Cortex of kidney (tissue), 1 donor: ENCODE measurements at places on chromosomes 12 and 14.

GRCh38 chr12:127480775-127481314, 786.1 kb upstream of the TMEM132C start:
- DNase-seq, result no peak

- DNase-seq, result no peak
Observed at GRCh38 chr12:111443586-111443985, 37.9 kb downstream of the SH2B3 start.

GRCh38 chr14:104345621-104346462, 207.5 kb downstream of the KIF26A start:
- no peak for DNase-seq

DNA sequence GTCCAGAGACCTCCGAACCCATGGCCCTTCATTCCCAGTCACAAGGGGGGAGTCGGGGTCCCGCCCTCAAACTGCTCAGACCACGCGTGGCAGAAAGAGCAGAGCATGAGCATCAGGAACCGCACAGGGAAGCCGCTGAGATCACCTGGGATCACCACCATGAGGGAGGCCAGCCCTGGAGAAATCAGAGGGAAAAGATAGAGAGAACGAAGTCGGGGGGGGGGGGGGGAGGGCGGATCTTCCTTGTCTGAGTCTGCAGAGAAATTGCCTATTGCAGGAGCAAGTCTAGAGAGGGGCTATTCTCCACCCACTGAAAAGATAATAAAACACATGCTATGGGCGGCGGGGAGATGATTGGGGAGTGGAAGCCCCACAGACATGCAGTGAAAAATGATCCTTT, 884 bp upstream of the TMEM132C start:
- no peak for DNase-seq

GRCh38 chr14:64738281-64738804, 34.1 kb downstream of the PLEKHG3 start:
- no peak for DNase-seq

GRCh38 chr12:62291864-62292760, 31.9 kb downstream of the USP15 start:
- no peak for DNase-seq

DNA sequence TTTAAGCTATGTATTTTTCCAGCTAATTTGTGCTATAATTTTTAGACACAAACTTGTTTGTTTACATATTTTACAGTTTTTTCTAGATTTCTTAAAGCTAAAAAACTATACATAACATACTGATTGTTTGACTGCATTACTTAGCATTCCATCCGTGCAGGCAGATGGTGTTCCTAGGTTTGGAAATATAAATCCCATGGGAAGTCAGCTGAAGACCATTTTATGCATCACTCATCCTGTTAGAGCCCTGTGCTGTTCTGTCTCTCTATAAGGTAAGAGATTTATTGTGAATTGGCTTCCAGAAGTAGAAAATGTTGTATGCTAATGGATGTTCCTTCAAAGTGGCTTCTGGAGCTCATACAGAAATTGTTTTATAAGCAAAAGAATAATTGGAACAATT, 31.1 kb downstream of the RMST start:
- DNase-seq, result no peak

DNA sequence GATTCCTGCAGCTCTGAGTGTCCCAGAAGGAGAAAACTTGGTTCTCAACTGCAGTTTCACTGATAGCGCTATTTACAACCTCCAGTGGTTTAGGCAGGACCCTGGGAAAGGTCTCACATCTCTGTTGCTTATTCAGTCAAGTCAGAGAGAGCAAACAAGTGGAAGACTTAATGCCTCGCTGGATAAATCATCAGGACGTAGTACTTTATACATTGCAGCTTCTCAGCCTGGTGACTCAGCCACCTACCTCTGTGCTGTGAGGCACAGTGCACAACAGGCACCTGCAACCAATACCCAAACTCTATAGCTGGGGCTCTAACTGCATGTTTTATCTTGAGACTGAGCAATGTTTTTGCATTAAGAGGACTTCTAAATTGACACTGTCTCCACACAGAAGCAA, 379.2 kb upstream of the OR4E1 start:
- DNase-seq, result no peak

- DNase-seq, result no peak
Observed at GRCh38 chr12:94150240-94151121, 2.1 kb downstream of the PLXNC1 start.

- DNase-seq, result no peak
Observed at GRCh38 chr12:128069359-128069997, 197.5 kb upstream of the TMEM132C start.

DNA sequence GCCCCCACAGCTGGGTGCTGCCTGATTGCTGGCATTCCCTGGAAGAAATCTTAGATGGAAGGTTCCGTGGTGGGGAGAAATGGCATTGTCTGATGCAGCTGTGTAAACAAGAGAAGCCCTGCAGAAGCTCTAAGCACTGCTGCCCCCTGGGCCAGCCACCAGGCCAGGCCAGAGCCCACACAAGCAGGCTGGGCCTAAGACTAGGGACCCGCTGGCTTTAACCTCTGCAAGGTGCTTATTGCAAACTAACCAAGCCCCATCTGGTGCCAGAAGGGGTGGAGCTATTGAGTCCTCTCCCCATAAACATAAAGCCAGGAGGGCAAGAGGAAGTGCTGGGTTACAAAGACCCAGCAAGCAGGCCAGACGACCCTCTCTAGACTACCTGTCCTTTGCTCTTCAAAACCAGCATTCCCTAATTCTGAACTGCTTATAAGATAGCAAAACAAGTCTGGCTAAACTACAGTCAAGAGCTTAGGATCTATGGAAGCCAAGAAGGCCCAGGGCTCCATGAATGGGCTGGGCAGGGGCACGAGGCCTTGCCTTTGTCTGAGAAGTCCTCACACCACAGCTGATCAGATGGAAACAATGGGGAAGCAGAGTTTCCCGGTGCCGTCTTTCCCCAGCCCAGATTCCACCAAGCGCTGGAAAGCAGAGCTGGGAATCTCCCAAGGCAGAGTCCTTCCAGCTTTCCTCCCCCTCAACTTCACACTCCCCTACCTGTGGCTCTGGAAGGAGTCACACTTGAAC, 28.8 kb downstream of the P2RX4 start:
- DNase-seq, result no peak

DNA sequence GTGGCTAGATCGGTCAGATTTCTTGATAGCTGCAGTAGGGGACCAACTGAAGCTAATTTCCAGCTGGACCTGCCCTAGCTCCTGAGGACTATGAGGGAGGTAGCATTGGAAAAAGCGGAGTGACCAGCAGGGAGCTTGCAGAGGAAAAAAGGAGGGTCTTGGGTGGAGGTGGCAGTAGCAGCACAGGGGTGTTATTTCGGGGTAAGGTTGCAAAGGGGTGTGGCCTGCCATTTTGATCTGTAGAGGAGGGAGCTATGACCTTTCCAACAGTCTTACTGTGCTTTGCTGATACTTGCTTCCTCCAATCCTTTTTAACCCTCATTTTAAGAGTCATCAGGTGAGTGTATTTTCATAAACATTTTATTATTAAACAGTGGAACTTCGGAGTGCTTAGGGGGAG, 83.8 kb upstream of the NRXN3 start:
- no peak for DNase-seq

DNA sequence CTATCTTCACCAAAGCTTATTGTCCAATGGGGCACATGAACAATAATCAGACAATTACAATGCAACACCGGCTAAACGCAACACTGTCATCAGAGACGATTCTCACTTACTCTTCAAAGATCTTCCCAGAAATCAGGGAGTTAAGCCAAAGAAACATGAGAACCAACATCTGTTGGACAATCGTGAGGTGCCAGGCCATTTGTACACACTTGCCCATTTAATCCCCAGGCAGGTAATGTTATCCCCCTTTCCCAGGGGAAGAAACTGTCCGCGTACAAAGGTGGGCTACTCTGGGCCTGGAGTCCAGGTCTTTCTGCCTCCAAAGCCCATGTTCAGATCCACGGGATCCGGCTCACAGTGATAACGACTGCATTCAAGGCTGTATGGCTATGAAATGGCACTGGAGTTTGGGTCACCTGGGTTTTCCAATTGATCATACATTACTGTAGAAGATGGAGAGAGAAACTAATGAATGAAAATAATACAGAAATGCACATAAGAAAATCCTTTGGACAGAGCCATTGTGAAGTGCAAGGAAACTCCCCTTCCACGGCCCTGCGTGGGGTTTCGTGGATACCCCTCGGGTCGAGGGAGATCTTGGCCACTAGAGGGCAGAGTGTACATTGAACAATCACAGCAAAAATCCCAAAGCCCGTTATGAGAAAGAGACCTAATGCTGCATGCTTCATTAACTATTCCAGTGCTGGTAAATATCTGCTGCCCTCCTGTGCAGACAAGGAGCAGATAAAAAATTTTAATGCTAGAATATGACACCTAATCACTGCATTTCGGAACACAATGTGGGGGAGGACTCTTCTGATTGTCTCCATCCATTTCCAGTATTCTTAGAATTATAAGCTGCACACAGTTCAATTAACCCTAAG, 111.4 kb downstream of the EGLN3 start:
- DNase-seq, result no peak

DNA sequence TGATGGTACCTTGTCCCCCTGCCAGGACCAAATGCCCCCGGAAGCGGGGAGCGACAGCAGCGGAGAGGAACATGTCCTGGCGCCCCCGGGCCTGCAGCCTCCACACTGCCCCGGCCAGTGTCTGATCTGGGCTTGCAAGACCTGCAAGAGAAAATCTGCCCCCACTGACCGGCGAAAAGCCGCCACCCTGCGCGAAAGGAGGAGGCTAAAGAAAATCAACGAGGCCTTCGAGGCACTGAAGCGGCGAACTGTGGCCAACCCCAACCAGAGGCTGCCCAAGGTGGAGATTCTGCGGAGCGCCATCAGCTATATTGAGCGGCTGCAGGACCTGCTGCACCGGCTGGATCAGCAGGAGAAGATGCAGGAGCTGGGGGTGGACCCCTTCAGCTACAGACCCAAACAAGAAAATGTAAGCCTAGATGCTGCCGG, 410 bp downstream of the MYF6 start:
- no peak for DNase-seq

DNA sequence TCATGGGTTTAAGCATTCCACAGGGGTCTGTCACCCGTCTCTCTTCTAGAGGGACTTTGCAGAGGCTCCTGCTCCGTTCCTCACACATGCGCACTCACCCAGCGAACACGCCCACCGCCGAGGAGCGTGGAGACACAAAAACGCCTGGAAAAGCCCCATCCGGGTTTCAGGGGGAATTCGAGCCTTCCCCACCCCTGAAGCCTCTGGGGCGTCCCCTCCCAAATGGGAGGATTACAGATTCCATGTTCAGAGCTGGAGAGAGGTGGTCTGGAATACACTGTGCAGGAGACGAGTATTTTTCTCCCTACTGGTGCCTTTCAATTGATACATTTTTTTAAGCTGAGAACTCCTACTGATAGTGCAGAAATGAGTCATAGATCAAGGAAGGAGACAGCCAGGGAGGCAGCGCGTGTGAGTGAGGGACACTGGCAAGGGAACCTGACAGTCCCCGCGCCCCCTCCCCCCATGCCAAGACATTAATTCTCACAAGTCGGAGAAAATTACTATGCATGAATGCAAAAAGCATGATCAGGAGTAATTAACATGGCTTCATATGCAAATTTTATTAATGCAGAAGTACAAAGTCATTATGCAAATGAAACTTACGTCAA, 36.9 kb downstream of the BCL11B start:
- no peak for DNase-seq

GRCh38 chr12:6478416-6478815, 7.9 kb upstream of the VAMP1 start:
- no peak for DNase-seq

DNA sequence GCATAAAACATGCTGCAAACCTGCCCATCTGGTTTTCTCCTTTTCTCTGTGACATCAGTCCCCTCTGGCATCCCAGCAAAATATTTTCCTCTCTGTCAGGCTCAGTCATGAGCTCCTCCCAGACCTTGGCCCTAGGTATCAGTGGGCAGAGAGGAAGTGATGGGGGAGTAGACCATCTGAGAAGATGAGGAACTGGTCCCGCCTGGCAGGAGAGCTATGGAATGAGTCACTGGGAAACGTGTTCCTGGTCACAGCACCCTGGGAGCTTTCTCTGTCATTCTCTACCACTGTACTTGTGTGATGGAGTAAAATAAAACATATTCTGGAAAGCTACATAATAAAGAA, 5.0 kb upstream of the SRSF9 start:
- DNase-seq, result no peak

GRCh38 chr12:128537668-128538067, 270.7 kb downstream of the TMEM132C start:
- no peak for DNase-seq

DNA sequence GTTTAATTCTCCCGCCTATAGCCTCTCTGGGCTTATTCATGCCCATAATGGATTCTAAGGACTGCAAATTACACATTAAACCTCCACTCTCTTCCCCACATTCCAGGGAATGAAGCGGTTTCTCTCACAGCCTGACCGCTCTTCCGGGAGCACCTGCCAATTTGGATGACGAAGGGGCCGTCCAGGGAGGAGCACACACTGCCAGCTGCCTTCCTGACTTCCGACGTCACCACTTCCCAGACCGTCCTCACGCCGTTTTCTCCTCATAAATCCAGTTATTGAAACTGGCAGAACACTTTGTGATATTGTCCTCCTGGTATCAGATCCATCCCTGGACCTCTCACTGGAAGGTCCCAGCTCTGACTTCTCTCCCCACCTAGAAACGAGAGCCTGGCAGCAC, 87.6 kb downstream of the GCH1 start:
- DNase-seq, result no peak

DNA sequence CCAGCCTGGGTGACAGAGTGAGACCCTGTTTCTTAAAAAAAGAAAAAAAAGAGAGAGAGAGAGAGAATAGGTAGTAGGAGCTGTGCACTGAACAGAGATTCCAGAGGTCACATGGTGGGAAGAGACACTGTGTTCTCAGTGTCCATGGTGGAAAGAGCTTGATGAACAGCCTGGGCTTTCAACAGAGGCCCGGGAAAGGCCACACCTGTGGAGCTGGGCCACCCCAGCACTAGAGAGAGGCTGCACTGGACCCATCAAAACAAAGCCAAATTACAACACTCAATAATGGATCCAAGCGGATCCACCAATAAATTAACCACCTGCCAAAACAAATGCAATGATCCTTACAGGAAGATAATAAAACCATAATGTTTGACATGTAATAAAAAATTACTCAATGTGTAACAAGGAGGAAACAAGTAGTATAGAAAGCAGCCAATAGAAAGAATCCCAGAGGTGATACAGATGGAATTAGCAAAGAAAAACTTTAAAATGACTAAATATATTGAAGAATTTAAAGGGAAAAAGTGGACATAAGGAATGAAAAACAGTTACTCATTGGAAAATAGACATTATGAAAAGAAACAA, 44.8 kb upstream of the BCL2L14 start:
- DNase-seq, result no peak

DNA sequence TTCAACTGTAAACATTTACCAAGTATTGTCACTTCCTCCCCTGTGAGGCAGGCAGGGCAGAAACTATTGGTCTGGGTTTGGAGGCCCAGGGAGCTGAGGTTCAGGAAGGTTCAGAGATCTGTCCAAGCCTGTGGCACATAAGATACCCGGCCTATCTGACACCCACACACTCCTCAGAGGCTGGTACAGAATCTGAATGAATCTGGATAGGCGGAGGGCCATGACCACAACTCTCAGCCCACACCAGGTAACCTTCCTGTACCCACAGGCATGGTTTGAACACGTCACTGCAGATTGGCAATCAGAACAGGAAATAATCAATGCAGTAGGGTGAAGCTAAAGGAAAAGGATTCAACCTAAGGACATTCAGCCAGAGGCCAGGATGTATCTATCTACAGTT, 92.8 kb upstream of the TMCC3 start:
- DNase-seq, result no peak
